Activated T-cell treated with anti-CD3 and anti-CD28 coated beads, Interleukin-2, amount 50 U/mL, for 48 hours (primary cell): ENCODE measurements at places on chromosomes 6 and 20.

DNA sequence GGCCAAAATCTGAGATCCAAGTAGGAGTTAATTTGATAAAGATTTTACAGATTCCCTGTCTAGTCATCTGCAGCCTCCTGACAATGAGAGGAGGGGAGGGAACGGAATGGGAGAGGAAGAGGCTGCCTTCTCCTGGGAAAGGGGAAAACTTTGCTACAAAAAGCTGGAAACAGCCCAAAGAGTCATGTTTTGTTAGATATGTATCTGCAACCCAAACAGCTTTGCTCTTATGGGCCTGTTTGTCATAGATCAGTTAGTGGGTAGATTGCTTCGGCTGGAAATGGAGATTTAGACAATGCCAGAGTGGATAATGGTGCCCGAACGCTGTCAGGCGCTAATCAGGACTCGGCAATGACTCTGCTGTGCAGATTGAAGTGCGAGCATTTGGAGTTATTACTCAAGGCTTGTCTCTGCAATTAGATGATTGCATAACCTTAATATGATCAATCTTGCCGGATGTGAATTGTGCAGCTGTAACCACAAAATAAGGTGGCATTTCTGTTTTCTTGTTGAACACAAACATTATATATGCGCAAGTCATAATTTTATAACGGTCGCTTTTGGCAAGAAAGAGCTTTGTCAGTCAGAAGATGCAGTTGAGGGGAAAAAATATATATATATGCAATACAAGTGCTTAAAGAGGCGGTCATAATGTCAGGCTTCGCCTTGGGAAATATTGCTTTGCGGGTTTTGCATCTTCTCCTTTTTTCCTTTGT, 92.4 kb upstream of the MAFB start:
- no peak for DNase-seq

DNA sequence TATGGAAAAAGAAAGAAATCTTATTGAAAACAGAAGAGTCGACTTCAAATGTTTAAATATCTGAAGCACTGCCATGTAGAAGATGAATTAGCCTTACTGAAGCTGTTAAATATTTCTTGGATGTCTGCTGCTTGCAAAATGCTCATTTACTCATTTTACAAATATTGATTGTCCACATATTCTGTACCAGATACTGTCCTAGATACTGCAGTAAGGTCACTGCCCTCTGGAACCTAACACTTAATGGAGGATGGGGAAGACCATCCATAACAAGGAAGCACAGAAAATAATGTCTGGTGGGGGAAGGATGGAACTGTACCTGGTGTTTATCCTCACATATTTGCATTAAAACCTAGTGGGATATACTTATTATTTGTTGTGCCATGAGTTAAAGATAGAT, 99.0 kb downstream of the RCAN2 start:
- DNase-seq = no peak

DNA sequence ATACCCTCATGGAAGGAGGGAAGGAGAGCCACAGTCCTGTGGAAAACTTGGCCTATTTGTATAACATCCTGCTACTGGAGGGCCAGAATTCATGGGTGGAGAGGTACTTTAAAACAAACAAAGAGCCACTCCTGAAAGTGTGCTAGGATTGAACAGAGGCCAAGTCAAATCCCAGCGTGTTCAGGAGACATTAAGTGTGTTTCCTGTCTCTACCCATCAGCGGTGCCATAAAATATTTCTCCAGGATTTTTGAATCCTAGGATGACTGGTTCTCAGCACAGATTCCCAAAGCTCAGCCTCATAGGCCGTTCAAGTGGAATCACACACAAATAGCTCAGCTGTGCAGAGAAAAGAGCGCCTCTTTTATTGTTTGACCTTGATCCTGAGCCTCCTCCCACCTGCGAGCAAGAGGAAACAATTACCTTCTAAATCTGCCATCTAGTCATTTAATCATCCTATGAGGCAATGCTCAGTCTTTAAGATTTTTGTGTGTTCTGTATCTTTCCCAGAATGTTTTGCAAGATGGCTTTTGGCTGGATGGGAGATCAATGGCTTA, 31.8 kb upstream of the RALGAPA2 start:
- no peak for DNase-seq

DNA sequence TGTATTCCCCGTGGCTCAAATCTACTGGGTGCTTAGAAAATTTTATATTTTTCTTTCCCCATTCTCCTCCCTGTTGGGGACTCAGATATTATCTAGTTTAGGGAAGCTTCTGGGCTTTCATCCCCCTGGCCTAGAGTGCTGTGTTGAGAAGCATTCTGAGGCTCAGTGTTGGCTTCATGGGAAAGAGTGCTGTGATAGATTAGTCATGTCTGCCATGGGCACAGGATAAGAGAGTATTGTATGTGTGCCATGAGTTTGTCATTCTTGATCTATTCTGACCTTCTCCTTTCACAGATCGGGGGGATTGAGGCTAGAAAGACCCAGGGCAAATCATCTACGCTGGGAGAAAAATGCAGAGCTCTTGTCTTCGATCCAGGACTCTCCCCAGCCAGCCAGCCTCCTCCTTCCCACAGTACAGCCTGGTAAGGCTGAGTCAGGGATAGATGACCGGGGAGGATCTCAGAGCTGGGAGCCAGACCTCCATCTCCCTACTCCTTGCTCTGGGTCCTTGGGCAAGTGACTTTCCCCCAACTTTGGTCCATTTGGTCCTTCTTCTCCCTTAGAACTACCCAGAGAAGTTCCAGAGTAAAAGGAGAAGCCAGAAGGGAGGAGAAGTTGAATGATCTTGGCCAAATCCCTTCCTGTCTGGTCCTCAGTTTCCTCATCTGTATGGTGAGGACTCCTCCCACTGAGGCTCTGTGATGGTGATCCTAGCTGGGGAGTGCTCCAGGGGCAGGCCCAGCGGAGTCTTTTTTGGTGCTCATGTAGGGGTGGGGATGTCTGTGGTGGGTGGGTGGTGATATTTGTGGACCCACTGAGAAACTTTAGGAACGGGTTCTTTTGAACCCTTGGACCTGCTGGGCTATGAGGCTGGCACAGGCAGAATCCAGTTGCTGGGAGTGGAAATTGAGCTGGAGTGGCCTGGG, 5.0 kb downstream of the SRC start:
- DNase-seq = no peak

GRCh38 chr6:7276199-7276524, 36.8 kb downstream of the SSR1 start:
- DNase-seq = no peak

DNA sequence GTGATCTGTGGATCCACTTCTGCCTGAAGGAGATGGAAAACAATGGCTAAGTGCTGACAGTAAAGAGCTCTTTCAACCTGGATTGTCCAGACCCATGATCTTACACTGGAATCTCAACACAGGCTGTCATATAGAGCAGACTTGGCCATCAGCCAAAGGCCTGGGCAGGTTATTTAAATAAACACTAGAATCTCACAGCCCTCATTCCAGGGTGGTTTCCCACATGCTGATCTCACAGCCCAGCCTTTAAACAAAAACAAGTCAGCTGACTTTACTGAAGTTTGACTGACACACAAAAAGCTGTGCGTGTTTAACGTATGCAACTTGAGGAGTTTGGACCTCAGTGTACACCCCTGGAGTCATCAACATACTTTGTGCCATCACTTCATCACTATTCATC, 28.4 kb downstream of the SYNDIG1 start:
- no peak for DNase-seq

DNA sequence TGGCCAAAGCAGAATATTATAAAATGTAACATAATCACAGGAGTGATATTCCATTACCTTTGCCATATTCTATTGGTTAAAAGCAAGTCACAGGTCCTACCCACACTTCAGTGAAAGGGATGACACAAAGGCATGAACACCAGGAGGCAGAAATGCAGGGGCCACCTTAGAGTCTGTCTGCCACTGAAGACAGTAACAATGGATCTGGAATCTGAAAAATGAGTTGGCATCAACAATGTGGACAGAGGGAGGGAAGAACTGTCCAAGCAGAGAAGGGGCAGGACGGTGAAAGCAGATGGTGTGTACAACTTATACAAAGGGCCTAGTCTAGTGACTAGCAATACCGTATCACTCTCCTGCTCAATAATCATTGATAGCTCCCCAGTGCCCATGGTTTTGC, 6.6 kb upstream of the LPIN3 start:
- DNase-seq = no peak

GRCh38 chr20:496126-496696, 33.9 kb upstream of the TBC1D20 start:
- no peak for DNase-seq

GRCh38 chr6:119511024-119511423, 161.5 kb upstream of the MAN1A1 start:
- DNase-seq = no peak

- no peak for DNase-seq
Measured at GRCh38 chr6:130859161-130859867, 32.1 kb downstream of the SMLR1 start.

DNA sequence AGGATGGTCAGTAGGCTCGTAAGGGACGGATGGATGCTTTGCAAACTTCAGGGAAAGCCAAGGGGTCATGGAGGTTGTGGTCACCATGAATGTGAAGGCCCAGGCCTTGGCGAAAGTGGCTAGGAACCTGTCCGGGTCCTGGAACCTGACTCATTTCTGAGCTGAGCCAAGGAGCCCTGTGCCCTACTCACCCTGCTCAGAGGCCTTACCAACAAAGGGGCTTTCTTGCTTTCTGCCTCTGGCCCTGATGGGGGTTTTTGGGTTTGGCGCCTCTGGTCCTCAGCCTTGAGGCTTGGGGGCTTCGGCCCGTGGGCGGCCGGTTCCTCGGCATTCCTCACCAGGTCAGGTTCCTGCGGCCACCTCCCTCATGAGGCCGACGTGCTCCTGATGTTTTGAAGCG, 155.1 kb downstream of the DTNBP1 start:
- no peak for DNase-seq

DNA sequence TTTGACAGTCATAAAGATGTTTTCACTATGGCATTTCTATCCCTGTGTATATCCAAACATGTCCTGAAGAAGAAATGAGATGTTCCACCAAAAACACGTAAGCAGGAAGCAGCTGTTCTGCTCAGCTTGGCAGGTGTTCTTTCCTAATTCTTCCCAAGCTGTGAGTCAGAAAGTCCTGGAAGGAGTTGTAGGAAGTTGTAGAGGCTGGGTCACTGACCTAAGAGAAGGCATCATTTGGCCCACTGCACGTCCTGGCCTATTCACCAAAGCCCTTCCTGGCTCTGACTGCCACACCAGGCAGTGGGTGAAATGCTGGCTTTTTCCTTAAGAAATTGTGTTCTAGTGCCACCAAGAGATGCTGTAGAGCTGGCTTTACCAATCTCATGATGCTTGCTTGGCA, 40.3 kb downstream of the STX11 start:
- no peak for DNase-seq

DNA sequence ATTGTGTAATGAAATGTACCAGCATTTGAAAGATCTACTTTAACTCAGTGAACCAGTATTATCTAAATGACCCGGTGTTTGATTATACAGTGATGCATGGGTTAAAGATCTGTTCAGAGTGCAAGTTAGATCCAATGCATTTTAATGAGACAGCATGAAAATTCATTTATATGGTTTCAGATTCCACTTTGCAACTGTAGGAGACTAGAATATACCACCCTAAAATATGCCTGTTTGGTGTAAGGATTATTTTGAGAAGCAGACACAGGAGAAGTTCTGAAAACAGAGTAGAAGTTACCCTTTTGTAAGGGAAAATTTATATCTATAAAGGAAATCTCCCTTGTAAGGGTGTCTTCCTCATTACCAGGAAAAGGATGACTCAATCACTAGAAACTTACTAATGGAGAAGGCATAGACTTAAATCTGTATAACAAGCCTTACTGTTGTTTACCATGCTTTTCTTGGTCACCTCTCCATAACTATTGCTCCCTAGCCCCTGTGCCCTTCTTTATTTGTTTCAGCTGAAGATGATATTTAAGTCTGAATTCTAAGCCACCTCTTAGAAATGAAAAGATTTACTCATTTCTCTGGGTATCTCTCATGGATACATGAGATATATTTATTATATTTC, 105.4 kb downstream of the NCOA3 start:
- no peak for DNase-seq

- peak; percentile 80 for DNase-seq
Measured at GRCh38 chr20:58692579-58693225, at the start of gene NPEPL1. TSS of gene NPEPL1 (plus strand) at chr20:58692800. CDS start at chr20:58692901, 101 bp downstream.

- no peak for DNase-seq
Measured at GRCh38 chr6:147618927-147619326, 110.4 kb downstream of the SAMD5 start.

DNA sequence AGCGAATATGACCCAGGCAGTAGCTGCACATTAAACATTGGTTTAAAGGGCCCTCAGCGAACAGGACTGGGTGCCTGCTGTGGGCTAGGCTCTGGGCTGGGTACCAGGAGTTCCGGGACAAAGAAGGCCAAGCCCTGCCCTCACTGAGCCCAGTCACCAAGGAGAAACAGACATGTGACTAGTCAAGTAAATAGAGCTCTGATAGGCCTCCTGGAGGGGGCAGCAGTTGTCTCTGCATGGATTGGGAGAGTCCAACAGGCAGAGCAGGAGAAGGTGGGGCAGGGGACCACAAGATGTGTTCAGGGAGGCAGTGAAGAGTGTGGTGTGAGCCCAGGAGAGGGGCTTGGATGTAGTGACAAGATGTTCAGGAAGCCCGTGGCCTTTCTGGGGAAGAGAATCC, 3.1 kb downstream of the HM13 start:
- no peak for DNase-seq

- no peak for DNase-seq
Measured at GRCh38 chr6:92806254-92806653, 613.1 kb downstream of the EPHA7 start.

DNA sequence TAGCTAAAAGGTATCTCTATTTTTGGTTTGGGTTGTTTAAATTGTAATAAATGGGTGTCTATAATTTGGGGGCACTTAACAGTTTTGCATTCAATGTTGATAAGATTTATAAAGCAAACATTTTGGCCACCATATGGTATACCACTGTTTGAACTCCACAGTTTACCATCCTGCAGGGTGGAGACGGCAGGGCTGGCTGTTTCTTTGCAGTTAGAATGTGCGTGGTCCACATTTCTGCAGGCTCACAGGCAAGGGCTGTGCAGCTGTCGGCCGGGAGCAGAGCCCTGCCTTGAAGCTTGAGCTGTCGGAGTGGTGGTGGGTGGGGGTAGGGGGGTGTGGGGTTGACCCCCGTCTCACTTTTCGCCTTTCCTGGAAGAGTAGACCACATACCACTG, 135.9 kb downstream of the CDH4 start:
- no peak for DNase-seq

- DNase-seq = no peak
Measured at GRCh38 chr20:44523746-44524145, 1.9 kb upstream of the SERINC3 start.

DNA sequence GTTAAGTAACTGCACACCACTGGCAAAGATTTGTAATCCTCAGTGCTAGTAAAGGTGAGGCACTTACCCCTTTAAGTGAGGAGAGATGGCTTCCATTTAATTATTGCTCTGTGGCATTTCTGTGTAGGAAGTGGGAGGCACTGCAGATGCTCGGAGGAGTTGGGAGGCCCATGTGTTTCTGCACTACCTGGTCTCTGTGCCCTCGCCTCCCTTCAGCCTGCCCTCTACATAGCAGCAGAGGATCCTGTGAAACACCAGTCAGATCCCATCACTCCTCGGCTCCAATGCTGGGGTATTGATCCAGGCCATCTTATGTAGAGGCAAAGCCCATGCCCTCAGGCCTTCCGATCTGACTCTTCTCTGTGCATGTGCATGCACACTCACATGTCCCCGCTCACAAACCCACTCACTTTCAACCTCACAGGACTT, 67.0 kb downstream of the SLX4IP start:
- DNase-seq = peak; percentile 34

- no peak for DNase-seq
Measured at GRCh38 chr6:93219447-93219846, 199.9 kb downstream of the EPHA7 start.
